ENCODE measurements at places on chromosomes 11 and 22. TPM values are rescaled to one million over a fixed set of nuclear protein-coding genes. Genes with fewer than 3 reads are reported as not detected.

- no peaks in the 10 kb centered on the region for H3K36me3 ChIP-seq
- H3K4me3 ChIP-seq = peak overlapping the region; percentile 93
- peaks cover 23% of the 10 kb centered on the region for H3K4me1 ChIP-seq
- H3K27ac ChIP-seq = peak overlapping the region; percentile 99
- no peaks in the 10 kb centered on the region for H3K27me3 ChIP-seq
Observed at GRCh38 chr11:33256031-33256812, 959 bp upstream of the HIPK3 start.

- no peaks in the 10 kb centered on the region for H3K27me3 ChIP-seq
- H3K4me1 ChIP-seq = no peaks in the 10 kb centered on the region
- H3K27ac ChIP-seq = no peak overlapping the region
- no peak overlapping the region for H3K4me3 ChIP-seq
- H3K36me3 ChIP-seq = no peaks in the 10 kb centered on the region
- DNase-seq = no peak
Observed at GRCh38 chr22:34760276-34761008, 305.5 kb upstream of the ISX start.

DNA sequence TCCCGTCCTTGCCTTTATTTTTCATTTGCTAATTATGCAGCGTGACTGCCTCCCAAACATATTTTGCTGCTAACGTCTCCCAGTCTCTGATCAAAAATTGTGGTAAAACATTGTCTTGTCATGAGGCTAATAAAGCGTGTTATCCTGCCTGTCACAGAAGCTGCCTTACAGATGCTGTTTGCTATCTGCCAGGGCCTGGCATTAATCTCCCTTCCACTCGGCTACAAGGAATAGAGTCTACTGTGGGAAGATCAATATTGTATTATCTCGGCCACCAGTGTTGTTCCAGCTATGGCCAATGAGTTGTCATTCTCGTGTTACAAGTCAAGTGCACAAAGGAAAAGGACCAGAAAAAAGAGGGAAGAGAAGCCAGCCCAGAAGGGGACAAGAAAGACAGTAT, 100.3 kb downstream of the SEZ6L start:
- no peak overlapping the region for H3K27ac ChIP-seq
- no peaks in the 10 kb centered on the region for H3K27me3 ChIP-seq
- H3K36me3 ChIP-seq = no peaks in the 10 kb centered on the region

GRCh38 chr22:18136563-18137320, 13.2 kb upstream of the USP18 start:
- no peak for DNase-seq
- H3K4me3 ChIP-seq = no peak overlapping the region
- H3K4me1 ChIP-seq = no peaks in the 10 kb centered on the region
- no peaks in the 10 kb centered on the region for H3K36me3 ChIP-seq
- H3K27me3 ChIP-seq = no peaks in the 10 kb centered on the region

DNA sequence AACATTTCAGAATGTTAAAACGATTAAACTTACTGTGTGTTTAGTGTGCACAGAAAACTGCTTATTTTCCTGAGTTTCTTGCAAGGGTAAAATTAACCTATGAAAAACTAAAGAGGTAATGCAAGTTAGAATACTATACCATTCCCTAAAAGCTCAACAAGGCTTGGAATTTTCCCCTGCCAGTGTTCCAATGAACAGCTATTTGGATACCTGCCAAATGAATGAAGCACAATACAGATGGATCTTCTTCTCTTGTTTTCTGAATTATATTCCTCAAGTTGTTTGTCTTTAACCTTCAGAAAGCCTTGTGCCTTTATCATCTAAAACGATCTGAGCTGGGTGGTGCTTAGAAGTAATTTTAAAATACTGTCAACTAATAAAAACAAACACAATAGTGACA, 204.5 kb downstream of the LRRC4C start:
- no peaks in the 10 kb centered on the region for H3K36me3 ChIP-seq
- no peaks in the 10 kb centered on the region for H3K4me1 ChIP-seq
- H3K27me3 ChIP-seq = no peaks in the 10 kb centered on the region
- no peak overlapping the region for H3K27ac ChIP-seq

The CD3G gene
- total RNA-seq = not detected

GRCh38 chr22:48943567-48944432, 883.9 kb downstream of the BRD1 start:
- peak; percentile 33 for DNase-seq
- H3K4me1 ChIP-seq = no peaks in the 10 kb centered on the region
- H3K4me3 ChIP-seq = no peak overlapping the region
- no peaks in the 10 kb centered on the region for H3K36me3 ChIP-seq
- peaks cover 17% of the 10 kb centered on the region for H3K27me3 ChIP-seq

- peaks cover 4% of the 10 kb centered on the region for H3K4me1 ChIP-seq
- H3K27me3 ChIP-seq = peaks cover 11% of the 10 kb centered on the region
- no peak for DNase-seq
- no peak overlapping the region for H3K4me3 ChIP-seq
- H3K36me3 ChIP-seq = no peaks in the 10 kb centered on the region
Observed at GRCh38 chr11:68658661-68659060, 25.7 kb upstream of the GAL start.

GRCh38 chr11:102187416-102188151, 77.3 kb downstream of the YAP1 start:
- DNase-seq = no peak
- H3K27ac ChIP-seq = no peak overlapping the region
- no peak overlapping the region for H3K4me3 ChIP-seq
- H3K4me1 ChIP-seq = peaks cover 34% of the 10 kb centered on the region
- no peaks in the 10 kb centered on the region for H3K27me3 ChIP-seq
- no peaks in the 10 kb centered on the region for H3K36me3 ChIP-seq

DNA sequence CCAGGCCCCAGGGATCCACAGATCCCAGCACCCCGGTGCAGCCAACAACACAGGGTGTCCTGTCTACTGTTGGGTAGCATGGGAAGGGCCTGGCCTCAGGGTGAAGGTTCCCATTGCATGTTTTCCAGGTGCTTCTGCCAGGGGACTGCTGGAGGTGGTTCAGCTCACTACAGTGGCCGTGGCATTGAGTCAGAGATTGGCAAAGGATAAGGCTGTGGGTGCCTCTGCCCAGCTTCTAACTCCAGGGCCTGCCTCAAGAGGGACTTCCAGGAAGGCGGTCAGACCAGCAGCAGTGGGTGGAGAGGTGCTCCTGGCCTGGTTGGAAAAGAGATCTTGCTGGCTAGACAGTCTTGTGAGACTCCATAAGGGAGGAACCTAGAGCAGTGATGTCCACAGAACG, 20.9 kb downstream of the CSNK1E start:
- DNase-seq = no peak
- H3K4me1 ChIP-seq = peaks cover 11% of the 10 kb centered on the region
- H3K27me3 ChIP-seq = no peaks in the 10 kb centered on the region
- no peak overlapping the region for H3K27ac ChIP-seq
- no peak overlapping the region for H3K4me3 ChIP-seq

DNA sequence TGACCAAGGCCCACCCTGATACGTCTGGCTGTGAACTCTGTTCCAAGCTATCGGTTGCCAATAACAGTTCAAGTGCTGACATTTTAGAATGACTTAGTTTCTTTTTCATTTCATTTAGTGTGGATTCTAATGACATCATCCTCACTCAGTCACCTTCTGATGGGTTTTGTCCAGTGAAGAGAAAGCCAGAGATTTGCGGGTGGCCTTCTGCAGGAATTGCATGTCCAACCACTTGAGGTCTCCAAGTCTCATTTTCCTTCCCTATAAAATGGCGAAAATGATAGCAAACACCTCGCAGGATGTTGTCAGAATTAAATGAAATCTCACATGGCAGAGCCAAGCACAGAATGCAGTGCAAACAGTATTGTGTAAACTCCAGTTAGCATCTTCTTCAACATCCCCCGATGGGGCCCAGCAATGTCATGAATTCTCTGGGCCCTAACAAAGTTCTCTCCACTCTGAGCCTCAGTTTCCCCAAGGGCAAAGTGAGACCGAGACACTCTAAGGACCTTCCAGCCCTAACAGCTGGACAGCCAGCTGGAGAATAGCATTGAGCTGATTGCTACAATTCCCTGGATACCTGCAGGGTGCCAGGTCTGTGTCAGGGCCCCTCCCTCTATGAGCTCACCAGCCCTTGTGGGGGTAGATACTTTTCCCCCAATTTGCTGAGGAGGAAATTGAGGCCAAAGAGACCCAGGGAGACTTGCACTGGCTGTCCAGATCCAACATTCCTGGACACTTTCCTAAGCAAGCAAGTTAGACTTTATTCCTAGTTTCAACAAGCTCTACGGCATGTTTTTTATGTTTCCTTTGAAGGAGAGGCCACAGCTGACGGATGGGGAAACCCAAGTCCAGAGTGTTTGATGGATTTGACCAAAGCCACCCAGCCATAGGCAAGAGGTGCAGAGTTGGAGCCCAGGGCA, 286.7 kb downstream of the MN1 start:
- H3K27me3 ChIP-seq = no peaks in the 10 kb centered on the region
- no peaks in the 10 kb centered on the region for H3K36me3 ChIP-seq
- DNase-seq = peak; percentile 83
- no peaks in the 10 kb centered on the region for H3K4me1 ChIP-seq

The PI4KA gene
- total RNA-seq = 63.5 TPM

- H3K27ac ChIP-seq = no peak overlapping the region
- peaks cover 8% of the 10 kb centered on the region for H3K4me1 ChIP-seq
- DNase-seq = no peak
- no peak overlapping the region for H3K4me3 ChIP-seq
- H3K36me3 ChIP-seq = peaks cover 99% of the 10 kb centered on the region
Observed at GRCh38 chr11:73361953-73362776, 14.0 kb upstream of the RELT start.

Data from sigmoid colon (tissue), 7 donors.